ENCODE measurements at places on chromosomes 2 and 18. TPM values are rescaled to one million over a fixed set of nuclear protein-coding genes. Genes with fewer than 3 reads are reported as not detected.

HMSD gene
- polyA plus RNA-seq = 0.02 TPM

RNU2-63P gene
- polyA plus RNA-seq = not detected

UPP2 gene
- polyA plus RNA-seq = 0.08 TPM

PNPT1 gene
- polyA plus RNA-seq = 10.7 TPM

DNAH7 gene
- 0.73 TPM for polyA plus RNA-seq

SERPINB11 gene
- polyA plus RNA-seq = not detected

DNA sequence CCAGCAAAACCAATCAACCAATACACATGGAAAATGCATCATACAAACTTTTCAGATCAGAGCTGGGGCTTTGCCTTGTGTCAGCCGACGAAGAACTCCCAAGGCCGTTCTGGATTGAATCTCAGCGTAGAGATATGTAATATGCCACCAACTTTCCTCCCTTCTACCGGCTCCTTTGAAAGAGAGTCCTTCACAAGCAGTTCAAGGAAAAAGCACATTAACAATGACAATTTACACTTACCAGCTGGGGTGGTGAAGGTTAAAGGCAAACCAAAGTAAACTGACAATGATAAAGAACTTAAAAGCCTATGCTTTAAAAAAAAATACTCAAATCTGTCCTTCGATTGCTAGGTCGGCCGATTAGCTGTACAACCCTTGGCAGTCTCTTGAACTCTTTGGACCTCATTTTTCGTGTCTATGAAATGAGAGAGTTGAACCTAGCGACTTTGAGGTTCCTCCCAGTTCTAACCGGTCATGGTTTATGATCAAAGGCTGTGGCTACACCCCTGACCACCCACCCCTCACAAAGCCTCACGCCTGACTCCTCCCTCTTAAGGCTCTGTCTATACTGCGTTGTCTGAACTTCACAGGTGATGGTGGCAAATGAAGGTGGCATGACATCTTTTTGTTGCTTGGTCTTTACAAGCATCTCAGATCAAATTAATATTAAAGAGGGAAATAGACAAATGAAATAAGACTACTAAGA is 46.2 kb downstream of the BCL2 start:
- no peak for DNase-seq

GRCh38 chr2:35220461-35220860 is 1135.1 kb upstream of the CRIM1 start:
- no peak for DNase-seq

GRCh38 chr2:13193900-13194299 is 477.2 kb downstream of the TRIB2 start:
- DNase-seq = no peak

- no peak for DNase-seq
Measured at GRCh38 chr2:69132960-69133590, 120.1 kb downstream of the ANTXR1 start.

DNA sequence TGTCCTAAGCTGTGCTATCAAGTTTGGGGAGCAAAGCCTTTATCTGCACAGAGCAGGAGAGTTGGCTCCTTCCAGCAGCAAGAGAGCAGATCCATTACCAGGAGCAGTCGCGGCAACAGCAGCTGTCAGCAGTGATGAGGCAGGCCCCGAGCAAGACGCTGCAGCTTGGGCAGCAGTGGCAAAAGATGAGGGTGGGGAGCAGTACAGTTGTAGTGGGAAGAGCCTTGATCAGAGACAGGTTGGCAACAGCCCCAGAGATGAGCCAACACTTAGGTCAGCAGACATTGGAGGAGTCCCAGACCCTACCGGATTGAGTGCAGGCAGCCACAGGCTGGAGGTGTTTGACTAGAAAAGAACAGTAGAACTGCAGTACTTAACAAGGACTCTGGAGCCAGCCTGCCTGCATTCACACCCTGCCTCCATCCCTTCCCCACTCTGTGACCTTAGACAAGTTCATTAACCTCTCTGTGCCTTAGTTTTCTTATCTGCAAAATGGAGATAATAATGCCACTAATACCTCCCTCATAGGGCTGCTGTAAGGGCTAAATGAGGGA is 117.1 kb upstream of the SERTAD2 start:
- DNase-seq = peak; percentile 68

DNA sequence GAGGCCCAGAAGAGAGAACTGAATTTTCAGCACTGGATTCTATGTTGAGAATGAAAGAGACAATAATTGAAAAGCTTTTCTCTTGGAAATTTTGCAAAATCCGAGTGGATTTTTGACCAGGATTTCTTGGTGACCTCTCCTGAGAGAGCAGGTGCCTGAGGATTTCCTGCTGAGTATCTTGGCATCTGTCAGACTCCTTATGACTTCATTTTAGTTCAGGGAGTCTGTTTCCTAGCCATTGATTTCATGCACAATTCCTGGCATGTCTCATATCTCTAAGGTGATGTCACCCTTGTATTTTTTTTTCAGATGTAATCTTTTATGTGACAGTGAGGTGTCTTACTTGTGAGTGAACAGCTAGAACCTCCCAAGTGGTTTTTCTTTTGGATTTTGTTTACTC is 195.9 kb downstream of the NEDD4L start:
- no peak for DNase-seq

- DNase-seq = no peak
Measured at GRCh38 chr18:25186871-25187270, 165.1 kb downstream of the ZNF521 start.

- no peak for DNase-seq
Measured at GRCh38 chr2:169815849-169816248, 8.9 kb downstream of the METTL5 start.

DNA sequence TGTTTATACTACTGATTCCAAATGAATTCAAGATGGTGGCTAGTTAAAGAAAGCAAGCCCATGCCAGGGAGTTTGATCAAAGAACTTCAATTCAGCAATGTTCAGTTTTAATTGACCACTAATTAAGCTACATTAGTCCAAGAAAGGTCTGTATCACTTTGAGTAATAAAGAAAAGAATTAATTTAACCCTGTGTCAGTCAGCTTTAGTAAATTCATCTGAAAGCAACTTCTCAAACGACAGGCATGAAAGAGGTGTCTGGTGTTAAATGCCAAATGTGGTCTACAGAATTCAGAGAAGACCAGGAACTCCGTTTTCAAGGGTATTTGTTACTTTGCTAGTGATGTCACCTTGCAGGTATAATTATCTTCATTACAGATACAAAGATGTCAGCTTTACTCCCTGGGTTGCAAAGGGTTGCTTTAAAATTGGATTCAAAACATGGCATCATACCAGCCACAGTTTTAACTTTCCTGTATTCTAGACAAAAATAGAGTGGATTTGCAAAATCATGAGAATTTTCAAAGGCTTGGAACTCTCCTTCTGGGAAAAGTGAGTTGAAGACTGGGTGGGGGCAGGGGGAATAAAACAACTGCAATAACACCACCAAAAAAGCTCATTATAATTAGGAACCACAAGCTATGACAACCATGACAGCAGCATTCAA is 281.5 kb downstream of the TCF4 start:
- DNase-seq = no peak

- DNase-seq = no peak
Measured at GRCh38 chr2:42736598-42737322, 27.2 kb downstream of the OXER1 start.

DNA sequence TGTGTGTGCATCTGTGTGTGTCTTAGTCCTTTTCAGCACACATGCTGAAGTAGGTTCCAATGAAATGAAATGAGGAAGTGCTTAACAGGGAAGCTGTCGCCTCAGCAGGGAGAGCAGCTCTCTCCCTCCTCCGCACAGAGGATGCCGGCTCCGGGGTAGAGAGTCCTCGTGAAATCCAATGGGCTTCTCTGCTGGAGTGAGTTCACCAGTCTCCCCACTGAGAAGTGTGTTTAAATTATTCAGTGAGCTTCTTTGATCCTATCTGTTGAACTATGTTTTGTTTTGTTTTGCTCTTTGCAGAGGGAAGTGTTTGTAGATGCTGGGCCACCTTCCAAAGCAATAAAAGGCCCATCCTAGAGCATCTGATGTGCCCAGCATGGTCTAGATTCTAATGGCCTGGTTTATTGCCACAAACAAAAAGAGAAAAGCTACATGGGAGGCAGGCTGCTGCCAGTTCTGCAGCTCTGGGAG is 6.7 kb downstream of the PPP1R7 start:
- DNase-seq = no peak

DNA sequence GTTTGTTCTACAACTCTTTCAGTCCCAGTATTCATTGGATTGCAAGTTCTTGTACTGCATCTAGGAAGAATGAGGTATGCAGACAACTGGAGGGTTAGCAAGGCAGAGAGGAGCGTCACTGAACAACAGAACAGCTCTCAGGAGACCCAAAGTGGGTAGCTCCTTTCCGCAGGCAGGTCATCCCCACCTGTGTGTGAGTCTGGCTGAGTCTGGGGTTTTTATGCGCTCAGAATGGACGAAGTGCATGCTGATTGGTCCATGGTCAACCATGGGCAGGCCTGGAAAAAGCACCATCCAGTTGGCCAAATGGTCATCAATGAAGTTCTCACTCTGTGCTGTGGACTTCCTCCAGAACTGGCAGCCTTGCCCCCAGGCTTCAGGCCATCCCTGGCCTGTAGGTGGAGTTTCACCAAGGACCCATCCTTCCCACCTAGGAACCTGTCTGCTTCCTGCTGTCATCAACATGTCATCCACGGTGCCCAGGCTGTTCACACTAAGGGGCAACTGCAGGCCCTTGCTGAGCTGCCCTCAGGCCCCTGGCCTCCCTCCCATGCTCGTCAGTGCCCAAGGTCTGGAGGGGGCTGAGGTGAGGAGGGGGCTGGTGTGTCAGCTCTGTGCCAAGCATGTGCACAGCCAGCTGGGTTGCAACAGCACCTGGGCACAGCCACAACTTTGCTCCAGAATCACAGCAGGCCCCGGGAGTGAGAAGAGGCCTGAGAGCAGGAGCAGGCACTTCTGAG is 11.1 kb upstream of the TFCP2L1 start:
- DNase-seq = no peak

- DNase-seq = no peak
Measured at GRCh38 chr2:164595031-164595430, 26.3 kb downstream of the GRB14 start.

- DNase-seq = no peak
Measured at GRCh38 chr18:51865538-51865937, 474.5 kb upstream of the DCC start.

- DNase-seq = no peak
Measured at GRCh38 chr2:143139835-143140393, 10.7 kb downstream of the ARHGAP15 start.
